ENCODE measurements at places on chromosomes 3 and 15.
A peak's percentile ranks its signal among the peaks of the same experiment; 100 is the strongest.

GRCh38 chr3:118244761-118245160, 789.9 kb downstream of the IGSF11 start:
- DNase-seq = no peak

GRCh38 chr15:98842192-98842972, 165.2 kb downstream of the PGPEP1L start:
- no peak for DNase-seq

- DNase-seq = no peak
These were observed 20.5 kb downstream of the SRPRB start for GRCh38 chr3:133825969-133826727.

GRCh38 chr3:45958321-45958791, 15.1 kb downstream of the CXCR6 start:
- DNase-seq = peak; percentile 91

DNA sequence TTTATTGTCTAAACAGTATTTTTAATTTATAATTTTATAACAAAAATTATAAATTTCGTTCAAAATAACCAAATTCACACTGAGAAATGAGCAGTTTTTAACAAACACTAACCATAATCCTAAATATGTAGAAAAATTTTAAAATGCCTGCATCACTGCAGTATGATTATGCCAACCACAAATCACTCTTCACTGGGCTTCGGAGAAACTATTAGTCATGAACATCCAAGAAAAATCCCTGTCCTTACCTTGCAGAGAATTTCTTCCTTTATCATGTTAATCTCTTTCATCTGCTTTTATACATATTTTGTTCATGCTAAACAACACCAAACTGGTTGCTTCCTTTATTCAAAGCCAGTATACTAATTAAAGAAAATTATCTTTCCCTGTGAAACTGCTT, 511.0 kb upstream of the ALCAM start:
- no peak for DNase-seq

DNA sequence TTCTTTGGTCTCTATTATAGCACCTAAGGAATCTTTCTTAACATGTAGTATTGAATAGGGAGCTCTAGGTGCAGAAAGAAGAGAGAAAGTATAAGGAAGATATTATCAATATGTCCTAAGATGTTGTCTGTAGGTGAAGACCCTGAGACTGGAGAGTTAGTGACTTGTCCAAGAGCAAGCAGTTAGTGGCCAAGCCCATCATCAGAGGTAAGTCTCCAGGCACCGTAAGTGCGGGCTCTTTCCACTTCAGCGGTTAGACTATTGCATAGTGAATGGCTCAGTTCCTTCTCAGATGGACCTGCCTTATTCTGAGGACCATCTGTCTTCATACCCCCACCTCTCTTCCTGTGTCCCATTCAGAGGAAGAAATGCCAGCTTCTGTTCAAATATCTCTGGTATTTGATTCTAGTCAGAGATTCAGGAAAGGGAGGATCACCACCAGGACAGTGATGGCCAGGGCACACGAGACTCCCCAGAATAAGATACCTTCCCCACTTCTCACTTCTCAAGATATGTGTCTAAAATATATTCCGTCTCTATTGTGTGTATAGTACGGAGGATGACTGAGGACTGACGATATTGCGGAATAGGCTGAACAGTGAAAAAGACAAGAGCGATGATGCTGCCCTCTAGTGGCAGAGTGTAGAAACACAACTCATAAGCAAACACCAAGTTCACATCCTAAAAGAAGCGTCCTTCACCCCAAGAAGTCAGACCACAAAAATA, 19.1 kb upstream of the ADGRG7 start:
- DNase-seq = peak; percentile 80

GRCh38 chr3:132543011-132543739, 53.9 kb upstream of the ACKR4 start:
- peak; percentile 77 for DNase-seq

GRCh38 chr3:36597422-36597821, 166.9 kb downstream of the DCLK3 start:
- no peak for DNase-seq

- no peak for DNase-seq
These were observed 76.9 kb downstream of the RPN1 start for GRCh38 chr3:128573707-128574162.

GRCh38 chr3:171149526-171150116, 123.1 kb upstream of the SLC2A2 start:
- DNase-seq = no peak

- no peak for DNase-seq
These were observed 356.3 kb downstream of the FOXP1 start for GRCh38 chr3:71227270-71227661.

GRCh38 chr15:52097180-52097579, 15.4 kb downstream of the BCL2L10 start:
- no peak for DNase-seq

- peak; percentile 29 for DNase-seq
These were observed 711 bp downstream of the XXYLT1 start for GRCh38 chr3:195270079-195270816.

DNA sequence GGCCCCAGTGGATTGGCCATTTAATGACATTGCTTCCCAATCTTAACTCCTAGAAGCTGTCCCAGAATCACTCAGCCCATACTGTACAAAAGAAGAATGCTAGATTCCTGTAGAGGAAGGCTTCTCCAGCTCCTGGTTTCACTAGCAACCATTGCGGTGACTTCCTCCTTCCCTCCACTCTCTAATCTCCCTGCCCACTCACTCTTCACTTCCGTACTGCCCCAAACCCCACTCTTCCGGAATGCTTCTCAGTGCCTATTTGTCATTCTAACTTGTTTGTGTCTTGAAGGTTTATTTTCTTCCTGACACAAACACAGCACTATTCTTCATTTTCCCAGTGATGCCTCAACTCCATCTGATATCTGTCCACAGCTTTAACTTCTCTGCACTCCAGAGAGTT, 97.1 kb upstream of the SPATA16 start:
- DNase-seq = no peak

DNA sequence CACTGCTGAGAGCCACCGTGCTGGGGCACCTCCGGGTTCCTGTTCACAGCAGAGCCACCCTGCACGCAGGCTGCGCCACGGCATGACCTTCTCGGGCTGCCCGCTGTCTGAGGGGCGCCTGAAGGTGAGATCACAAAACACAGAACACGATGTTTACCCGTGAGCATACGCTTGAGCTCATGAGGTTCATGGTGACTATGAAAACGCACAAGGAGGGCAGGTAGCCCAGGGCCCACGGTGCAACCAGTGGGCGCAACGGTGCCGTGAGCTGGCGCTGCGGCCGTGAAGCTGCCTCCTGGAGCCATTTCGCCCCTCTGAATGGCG, 36.1 kb downstream of the KLHL25 start:
- DNase-seq = no peak

- no peak for DNase-seq
These were observed 36.0 kb downstream of the MCF2L2 start for GRCh38 chr3:183392186-183393034.

- no peak for DNase-seq
These were observed 4.6 kb upstream of the NIT2 start for GRCh38 chr3:100329800-100330489.

GRCh38 chr15:91784973-91785709, 68.4 kb upstream of the SLCO3A1 start:
- DNase-seq = no peak

- DNase-seq = peak; percentile 18
These were observed 47.7 kb upstream of the FMN1 start for GRCh38 chr15:33242165-33242564.

DNA sequence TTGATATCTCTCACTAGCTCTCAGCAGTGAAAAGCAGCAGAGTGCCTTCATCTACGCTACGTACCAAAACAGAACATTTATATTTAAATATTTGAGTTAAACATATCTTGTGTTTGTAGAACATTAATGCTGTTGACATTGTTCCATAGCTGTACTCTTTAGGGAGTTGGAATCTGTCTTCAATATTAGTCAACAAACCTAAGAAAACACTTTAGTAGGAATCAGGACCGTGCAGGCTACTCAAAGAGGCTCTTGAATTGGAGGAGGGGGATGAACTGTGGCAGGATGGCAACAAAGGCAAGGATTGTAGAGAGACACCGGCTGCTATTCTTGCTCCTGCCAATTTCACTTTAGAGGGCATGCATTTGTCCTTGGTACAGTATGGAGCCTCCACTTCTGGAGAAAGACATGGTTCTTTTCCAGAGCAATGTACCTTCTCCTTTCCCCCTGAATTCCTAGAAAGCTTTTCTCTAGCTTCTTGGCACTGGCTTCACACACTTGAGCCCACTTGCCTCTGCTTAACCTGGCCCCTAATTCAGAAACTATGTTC, 265.9 kb downstream of the CD47 start:
- DNase-seq = no peak

DNA sequence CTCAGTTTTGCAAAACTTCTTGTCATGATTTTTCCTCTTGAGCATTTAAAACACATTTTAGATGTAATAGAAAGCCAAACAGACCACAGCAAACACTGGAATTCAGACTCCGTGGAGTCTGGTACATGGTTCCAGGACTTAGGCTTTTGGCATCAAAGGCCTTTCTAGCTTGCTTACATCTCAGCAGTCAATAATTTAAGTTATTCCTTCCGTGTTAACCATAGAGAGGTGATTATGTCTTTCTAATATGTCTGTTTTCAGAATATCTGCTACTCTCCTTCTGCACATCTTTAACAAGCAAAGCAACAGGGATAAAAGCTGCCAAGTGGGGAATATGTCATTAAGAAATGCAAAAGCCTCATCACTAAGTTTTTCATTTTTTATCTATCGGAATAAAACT, 171.7 kb upstream of the CRBN start:
- no peak for DNase-seq

- DNase-seq = no peak
These were observed 46.8 kb downstream of the CMTM6 start for GRCh38 chr3:32455609-32456428.

DNA sequence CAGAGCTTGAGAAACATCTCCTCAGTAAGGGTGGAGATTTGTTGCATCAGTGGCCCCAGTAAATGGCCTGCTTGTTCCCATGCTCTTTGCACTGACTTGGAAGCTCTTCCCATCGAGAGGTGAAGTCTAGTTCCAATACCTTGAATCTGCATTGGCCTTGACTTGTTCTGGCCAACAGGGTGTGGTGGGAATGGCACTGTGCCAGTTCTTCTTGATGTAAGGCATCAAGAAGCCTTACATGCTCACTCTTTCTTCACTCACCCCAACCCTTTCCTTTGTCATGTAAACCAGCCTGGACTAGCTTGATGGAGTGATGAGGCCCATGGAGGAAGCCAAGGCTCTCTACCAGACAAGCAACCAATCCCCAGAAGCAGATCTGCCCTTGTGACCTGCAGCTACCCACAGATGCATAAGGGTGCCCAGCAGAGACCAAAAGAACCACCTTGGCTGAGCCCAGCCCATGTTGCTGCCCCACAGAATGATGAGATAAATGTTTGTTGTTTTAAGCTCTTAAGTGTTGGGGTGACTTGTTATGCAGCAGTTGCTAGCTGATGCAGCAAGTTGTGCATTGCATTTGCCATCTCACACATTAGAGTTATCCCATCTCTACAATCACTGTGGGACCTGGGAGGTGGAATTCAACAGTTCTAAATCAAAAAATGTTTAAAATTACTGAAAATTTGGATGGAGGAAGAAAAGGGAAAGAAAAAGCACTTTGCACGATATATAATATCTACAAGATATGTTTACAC, 11.1 kb upstream of the MGLL start:
- no peak for DNase-seq

- no peak for DNase-seq
These were observed 80.8 kb downstream of the MOBP start for GRCh38 chr3:39548282-39548681.

DNA sequence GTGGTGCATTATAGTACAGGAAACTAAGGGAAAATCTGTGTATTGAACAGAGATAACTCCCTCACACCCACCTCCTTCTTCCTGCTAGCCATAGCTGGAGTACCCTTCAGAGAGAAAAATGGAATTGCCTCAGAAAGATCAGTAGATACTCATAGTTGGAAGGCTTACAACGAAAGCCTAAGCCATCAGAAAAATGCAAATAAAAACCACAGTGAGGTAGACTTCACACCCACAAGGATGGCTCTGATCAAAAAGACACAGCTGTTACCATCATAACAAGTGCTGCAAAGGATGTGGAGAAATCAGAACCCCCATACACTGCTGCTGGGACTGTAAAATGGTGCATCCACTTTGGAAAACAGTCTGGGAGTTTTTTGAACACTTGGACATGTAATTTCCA, 7.4 kb upstream of the DLG1 start:
- DNase-seq = peak; percentile 43

GRCh38 chr3:16516695-16517481, 3.4 kb upstream of the RFTN1 start:
- peak; percentile 72 for DNase-seq

- DNase-seq = no peak
These were observed 237.3 kb downstream of the FMN1 start for GRCh38 chr15:32957219-32957618.

- no peak for DNase-seq
These were observed 169.7 kb upstream of the AGTR1 start for GRCh38 chr3:148528024-148528423.

GRCh38 chr15:38378161-38378560, 75.8 kb upstream of the FAM98B start:
- peak; percentile 21 for DNase-seq

- DNase-seq = no peak
These were observed 14.9 kb upstream of the GRM2 start for GRCh38 chr3:51691949-51692348.

DNA sequence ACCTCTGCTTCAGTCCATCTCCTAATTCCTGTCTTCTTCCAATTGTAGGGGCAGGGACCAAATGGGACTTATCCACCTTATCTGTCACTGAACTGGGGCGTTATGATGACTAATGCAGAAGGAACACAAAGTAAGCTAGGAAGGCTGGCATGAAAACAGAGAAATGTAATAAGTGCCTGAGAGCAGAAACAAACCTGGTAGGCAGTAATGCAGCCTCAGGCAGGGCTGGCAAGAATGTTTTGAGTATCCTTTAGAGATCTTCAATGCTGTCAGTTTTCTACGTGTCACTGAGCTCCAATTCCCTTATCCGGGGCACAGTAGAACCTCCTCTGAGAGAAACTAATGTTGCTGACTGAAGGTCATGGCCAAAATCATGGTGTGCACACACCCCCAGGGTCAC, 246.2 kb upstream of the TBL1XR1 start:
- no peak for DNase-seq

- peak; percentile 54 for DNase-seq
These were observed 213.7 kb downstream of the FOXP1 start for GRCh38 chr3:71369701-71370391.
